Fibroblast of the conjunctiva (primary cell): ENCODE measurements at places on chromosomes 5 and 9.

DNA sequence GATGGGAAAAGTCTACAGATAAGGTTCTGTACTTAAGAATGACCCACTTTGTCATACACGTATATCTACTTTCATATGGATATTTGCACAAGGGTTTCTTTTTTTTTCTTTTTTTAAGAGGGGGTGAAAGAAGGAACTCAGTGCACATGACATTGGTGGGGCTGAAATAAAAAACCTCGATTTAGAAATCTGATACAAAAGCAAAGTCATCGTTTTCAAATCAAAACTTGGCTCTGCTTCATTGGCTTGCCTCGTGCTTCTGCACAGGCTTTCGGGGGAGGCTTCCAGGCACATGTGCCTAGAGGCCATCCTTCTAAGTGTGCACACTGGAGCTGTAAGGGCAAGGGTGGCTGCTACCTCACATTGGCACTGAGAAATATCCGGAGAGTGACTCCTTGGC, 31.1 kb downstream of the PTTG1 start:
- no peak for DNase-seq

DNA sequence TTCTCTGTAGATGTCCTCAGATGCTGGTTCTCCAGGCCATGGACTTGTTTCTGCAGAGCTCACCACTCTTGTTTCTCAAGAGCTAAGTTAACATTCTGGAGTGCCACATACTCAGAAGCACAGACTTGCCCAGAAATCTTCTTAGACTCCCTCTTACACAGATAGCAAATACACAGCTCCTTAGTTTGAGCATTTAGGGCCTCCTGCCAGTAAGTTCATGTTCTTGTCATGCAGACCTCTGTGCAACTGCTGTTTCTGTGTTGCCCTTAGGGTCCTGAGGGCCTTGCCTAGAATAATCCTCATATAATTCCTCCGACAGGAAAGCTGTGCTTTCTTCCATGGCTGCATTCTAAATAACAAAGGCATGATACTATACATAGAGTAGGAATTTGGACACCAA, 1.3 kb upstream of the PTPDC1 start:
- no peak for DNase-seq

DNA sequence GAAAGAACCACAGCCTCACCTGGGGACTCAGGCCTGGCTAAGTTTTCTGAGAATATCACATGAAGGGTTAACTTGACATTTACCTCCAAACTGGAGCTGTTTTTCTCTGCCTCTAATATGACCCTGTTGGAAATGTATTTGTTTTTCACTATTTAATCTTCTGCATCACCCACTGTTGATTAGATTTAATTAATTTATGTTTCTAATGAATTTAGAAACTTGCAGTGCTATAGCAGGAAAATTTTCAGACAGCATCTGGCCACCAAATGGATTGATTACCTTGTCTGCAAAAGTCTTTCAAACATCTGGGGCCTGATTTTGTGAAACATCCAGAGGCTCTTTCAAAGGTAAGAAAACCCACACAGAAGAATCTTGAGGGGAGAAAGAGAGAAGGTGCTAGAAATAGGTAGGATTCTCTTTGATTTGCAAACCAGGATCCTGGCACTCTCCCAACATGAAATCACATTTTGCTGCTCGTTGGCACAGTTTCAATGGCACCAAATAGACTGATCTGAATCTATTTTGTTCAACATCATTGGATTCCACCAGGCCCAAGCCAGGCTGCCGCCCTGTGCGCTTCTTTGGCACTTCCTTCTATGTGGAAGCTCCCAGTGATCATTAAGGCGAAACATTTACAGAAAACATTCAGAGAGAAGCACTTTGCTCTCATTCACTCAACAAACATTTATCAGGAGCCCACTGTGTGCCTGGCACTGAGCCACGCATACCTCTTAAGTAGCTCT, 157.3 kb downstream of the PPP2R2B start:
- DNase-seq, result no peak

GRCh38 chr5:65823204-65823603, 101.2 kb downstream of the NLN start:
- DNase-seq, result no peak

DNA sequence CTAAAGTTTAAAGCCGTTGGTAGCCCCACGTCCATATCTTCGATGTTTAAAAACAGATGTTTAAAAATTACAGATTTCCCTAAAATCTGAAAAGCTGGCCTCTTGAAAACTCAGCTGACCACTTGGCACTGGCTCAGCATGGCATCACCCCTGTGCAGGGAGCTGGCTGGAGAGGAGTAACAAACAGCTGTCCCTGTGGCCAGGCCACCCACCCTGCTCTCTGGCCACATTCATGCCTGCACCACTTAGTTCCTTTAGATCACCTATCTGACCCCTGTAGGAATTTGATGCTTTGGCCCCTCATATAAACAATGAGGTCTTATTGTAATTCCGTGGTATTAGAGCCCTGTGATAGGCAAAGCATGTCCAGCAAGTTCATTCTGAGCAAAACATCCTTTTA, 107.5 kb downstream of the FRMD3 start:
- no peak for DNase-seq

- DNase-seq, result no peak
Measured at GRCh38 chr9:111381006-111381405, 51.0 kb upstream of the OR2K2 start.

DNA sequence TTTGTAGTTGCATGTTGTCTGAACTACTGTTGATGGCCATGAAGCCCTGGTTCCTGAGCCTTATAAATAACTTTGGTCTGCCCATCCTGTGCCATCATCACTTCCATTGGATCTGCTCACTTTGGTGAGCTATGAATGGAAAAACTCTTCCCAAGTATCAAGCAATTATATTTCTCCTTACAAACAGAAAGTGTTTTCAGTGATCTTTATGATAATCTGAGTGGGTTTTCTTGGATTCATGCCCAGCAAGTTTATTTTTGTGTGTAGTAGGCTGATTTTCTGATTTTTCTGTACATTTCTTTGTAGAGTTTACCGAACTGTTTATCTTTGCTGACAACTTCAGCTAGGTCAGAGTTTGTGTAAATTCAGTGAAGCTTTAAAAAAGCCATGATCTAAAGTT, 31.0 kb downstream of the CAMK4 start:
- no peak for DNase-seq

DNA sequence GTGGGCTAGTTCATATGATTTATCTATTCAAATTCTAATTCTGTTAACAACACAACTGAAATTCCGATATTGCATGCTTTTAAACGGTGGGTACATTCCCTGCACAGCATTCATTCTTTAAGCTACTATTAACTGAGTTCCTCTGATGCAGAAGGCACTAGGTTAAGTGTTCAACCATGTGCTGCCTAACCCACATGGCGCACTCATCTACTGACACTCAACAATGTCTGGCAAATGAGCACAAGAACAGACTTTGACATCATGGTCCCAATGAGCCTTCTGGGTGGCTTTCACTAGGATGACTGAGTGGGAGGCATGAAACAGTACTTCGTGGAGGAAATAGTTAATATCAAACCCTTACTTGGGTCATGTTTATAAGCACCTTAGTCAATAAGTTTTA, 10.2 kb downstream of the NREP start:
- no peak for DNase-seq

DNA sequence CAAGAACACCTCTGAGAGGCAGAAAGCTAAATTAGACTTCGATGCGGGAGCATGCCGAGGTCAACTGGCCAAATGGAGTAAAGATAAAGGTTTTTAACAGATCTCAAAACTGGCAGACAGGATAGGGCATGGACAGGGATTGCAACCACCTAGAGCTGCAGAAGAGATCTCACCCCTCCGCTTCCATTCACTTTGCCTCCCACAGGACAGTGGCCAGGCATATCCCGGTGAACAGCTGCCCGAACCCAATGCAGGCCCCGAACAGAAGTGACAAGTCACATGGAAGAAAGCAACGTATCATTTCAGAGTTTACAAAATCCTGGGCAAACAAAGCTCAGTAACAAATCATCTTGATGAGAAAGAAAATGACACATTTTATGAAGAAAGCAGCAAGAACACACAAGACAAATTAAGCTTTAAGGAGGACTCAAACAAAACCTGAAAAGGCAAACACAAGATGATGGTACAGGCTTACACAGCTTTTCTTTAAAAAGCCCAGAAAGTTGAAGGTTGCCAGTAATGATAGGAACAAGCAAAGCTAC, 18.4 kb downstream of the RNF130 start:
- DNase-seq, result no peak

DNA sequence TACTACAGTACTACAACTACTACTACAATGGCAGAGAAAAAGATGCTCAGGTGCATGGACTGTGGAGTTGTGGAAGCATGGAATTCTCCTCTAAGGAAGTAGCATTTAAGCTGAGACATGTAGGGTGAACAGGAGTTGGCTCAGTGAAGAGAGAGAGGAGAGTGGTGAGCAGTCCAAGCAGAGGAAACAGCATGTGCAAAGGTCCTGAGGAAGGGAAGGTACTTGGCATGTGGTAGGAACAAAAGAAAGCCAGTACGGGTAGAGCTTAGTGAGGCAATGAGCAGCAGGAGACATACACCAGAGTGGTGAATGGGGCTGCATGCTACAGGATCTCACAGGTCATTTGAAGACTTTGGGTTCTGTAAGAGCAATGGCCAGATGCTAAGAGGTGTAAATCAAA, 41.4 kb upstream of the GLRA1 start:
- no peak for DNase-seq

DNA sequence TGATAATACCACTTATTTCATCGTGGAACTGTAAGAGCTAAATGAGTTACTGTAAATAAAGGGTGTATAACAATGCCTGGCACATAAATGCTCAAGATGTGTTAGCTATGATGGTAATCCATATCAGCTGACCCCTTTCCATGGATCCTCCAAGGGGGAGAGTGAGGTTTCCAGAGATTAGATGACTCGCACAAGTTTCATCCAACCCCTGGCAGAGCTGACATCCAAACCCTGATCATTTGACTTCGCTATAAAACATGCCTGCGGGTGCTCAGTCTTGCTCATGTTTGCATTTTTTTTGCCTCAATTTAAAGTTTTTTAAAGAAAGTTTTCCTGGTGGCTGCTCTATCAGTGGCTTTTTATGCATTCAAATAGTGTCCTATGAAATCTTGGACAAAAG, 145.7 kb upstream of the SMIM23 start:
- no peak for DNase-seq

DNA sequence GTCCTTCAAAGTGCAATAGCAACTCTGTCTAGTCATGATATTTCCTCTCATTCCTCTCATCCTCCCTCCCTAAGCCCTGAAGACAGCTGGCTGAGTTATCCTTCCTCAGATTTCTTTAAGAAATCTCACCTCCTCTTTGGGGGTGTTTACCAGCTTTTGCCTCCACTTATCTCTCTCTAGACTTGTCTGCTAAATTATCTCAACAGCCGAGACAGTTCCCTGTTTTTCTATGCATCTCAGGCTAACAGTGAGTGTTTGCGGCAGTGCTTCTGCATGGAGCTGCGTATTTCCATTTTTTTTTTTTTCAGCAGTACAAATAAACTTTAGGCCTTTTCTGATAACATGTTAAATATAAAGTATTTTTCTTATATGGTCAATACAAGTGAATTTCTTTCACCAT, 20.9 kb downstream of the KCTD16 start:
- no peak for DNase-seq

DNA sequence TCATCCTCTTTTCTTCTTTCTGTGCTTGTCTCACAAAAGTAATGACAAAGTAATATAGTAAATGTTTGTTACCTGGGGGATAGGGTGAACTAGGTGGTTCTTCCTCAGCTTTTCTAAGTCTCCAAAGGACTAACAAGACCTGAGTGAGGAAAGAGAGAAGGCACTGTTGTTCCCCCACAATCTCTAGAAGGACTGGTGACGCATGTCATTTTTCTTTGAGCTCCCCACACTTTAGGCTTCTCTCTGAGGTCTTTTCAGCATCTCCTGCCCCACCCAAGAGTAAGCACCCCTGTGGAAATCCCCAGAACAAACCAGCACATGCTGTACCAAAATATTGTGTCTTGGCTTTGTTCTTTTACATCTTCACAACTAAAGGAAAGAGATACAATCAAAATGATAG, 2.4 kb upstream of the IL7R start:
- no peak for DNase-seq

- DNase-seq, result peak; percentile 51
Measured at GRCh38 chr9:92425474-92425873, 1.2 kb upstream of the OMD start.

- DNase-seq, result no peak
Measured at GRCh38 chr5:123720955-123721354, 209.0 kb downstream of the CSNK1G3 start.

DNA sequence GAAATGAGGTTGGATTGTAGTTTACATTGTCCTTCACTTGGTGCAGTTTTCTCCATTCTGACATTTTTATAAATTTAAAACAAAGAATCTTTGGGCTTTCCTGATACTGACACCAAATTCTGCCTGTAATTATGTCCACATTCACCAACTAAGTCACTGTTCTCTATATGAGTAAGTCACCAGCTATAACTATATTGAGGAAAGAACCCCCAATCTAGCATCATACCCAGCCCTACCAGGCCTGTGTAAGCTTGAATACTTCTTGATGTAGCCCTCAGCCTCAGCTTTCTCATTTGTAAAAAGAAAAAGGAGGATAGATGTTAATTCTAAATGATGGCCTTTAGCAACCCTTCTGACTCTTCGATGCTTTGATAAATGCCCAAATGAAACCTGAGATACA, 112.7 kb upstream of the FST start:
- no peak for DNase-seq

GRCh38 chr9:36398745-36399144, 1.3 kb downstream of the RNF38 start:
- DNase-seq, result no peak

DNA sequence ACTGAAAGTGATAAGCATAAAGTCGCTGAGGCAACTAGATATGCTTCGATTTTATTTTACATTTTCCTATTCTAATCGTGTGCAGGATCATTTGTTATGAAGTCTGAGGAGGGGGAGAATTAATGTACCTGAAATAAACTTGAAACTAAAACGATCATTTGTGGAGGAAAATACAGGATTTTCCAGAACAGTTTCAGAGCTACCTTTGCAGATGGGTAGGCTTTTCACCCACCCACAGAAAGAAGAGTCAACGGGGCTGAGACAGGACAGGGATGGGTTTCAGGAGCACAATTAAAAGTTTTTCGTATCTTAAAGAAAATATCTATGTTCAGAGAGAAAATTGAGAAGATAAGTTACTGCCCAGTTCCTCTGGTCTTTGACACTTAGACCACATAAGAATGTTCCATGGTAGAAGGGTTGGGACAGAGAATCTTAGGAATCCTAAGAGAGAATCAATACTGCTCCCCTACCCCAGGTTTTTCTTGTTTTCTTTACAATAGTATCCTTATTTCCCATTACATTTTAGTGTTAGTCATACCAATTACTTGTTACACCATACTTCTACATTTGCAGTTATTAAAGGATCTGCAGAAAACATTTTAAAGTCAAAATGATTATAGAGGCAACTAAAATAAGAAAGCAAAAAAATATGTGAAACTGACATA, 211.4 kb downstream of the DEPDC1B start:
- no peak for DNase-seq

- no peak for DNase-seq
Measured at GRCh38 chr5:35124932-35125331, 77.2 kb upstream of the AGXT2 start.

- DNase-seq, result no peak
Measured at GRCh38 chr9:116262448-116262847, 108.9 kb downstream of the PAPPA start.

GRCh38 chr5:155556700-155557099, 543.1 kb downstream of the KIF4B start:
- no peak for DNase-seq

GRCh38 chr9:116008278-116008677, 145.3 kb upstream of the PAPPA start:
- DNase-seq, result no peak
